ENCODE measurements at places on chromosomes 1 and 21.

- DNase-seq, result no peak
Measured at GRCh38 chr1:102941366-102941947, 166.9 kb downstream of the COL11A1 start.

DNA sequence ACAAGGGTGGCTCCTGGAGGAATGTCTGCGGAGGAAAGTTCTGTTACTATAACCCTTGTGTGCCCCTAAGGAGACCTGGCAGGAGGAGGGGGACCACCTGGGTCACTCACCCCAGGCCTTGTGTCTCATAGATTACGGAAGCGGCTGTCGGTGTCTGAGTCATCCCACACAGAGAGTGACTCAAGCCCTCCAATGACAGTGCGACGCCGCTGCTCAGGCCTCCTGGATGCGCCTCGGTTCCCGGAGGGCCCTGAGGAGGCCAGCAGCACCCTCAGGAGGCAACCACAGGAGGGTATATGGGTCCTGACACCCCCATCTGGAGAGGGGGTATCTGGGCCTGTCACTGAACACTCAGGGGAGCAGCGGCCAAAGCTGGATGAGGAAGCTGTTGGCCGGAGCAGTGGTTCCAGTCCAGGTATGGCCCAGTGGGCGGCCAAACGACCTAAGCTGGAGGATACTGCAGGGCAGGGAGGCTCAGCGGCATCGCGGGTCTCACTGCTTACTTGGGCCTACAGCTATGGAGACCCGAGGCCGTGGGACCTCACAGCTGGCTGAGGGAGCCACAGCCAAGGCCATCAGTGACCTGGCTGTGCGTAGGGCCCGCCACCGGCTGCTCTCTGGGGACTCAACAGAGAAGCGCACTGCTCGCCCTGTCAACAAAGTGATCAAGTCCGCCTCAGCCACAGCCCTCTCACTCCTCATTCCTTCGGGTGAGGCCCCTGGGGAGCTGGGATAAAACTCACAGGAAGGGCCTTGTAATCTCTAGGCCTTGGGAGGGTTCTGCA is 101.4 kb downstream of the PIK3R3 start:
- DNase-seq, result no peak

DNA sequence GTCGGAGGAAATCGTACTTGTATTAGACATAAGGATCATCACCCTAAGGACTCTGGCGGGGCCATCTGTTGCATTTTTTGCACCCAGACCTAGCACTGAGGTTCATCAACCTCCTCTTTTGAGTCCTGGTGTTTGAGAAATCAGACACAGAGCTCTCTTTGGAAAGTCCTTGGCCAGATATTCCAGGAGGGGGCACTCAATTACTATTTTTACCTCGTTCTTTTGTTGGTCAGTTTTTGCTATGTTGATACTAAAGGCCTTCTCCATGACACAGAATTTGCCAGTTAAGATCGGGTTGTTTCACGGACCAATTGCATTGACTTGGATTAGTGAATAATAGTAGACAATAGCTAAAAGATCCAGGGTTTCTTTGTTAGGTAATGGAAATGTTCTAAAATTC is 711.2 kb downstream of the KCNT2 start:
- DNase-seq, result no peak

GRCh38 chr1:183571678-183572268 is 18.5 kb downstream of the NCF2 start:
- DNase-seq, result no peak

DNA sequence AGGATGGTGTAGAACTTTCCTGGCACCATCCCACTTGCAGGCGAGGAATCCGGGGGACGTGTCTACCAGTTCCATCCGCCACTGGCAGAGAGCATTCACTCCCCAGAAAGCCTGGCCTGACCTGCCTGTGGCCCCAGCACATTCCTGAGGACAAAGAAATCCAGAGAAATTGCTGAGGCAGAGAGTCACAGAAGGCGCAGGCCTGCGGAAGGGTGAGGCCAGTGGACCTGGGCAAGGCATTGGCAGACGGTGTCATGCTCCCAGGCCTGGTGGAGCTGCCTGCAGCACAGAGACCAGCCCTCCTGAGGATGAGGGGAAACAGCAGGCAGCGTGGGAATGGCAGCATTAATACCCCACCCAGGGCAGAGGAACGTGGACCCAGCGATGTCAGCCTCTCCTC is 81.2 kb upstream of the F3 start:
- DNase-seq, result no peak

DNA sequence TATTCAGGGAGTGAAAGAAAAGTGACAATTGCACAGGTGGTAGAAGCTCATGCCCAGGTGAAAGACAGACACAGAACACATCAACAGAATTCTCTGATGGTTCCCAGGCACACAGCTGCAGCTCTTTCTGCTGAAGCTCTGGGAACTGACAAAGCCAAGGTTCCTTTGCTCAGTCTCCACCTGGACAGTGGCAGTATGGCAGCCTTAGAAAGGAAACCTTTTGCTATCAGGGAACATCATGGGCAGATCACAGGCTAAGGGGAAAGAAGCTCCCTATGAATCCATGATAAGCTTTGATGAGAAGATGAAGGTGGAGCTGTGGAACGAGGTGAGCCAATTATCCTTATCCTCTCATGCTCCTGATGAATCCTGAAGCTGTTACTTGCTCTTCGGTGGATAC is 1.2 kb downstream of the SPRR2B start:
- no peak for DNase-seq

GRCh38 chr1:72075425-72075824 is 206.9 kb downstream of the NEGR1 start:
- DNase-seq, result no peak

DNA sequence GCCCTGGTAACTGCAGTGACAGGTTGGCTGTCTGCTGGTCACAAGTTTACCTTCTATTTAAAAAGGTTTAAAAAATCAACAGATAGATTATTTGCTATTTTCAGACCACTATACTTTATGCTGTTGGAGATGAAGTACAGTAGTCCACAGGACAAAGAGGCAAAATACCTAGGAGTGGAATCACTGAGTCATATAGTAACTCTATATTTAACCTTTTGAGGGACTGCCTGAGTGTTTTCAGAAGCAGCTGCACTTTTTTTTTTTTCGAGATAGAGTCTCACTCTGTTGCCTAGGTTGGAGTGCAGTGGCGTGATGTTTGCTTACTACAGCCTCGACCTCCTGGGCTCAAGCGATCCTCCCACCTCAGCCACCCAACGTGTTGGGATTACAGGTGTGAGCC is 11.7 kb downstream of the CNIH4 start:
- no peak for DNase-seq

- no peak for DNase-seq
Measured at GRCh38 chr1:215489771-215490565, 77.1 kb upstream of the KCTD3 start.

GRCh38 chr1:200907611-200908097 is 13.0 kb downstream of the INAVA start:
- DNase-seq, result no peak

GRCh38 chr1:20466273-20466672 is 19.7 kb downstream of the CAMK2N1 start:
- DNase-seq, result no peak

GRCh38 chr1:38178216-38178615 is 131.6 kb upstream of the POU3F1 start:
- DNase-seq, result no peak

GRCh38 chr1:5765483-5765882 is 226.7 kb downstream of the NPHP4 start:
- DNase-seq, result no peak

- no peak for DNase-seq
Measured at GRCh38 chr1:240833075-240833474, 221.1 kb upstream of the GREM2 start.

DNA sequence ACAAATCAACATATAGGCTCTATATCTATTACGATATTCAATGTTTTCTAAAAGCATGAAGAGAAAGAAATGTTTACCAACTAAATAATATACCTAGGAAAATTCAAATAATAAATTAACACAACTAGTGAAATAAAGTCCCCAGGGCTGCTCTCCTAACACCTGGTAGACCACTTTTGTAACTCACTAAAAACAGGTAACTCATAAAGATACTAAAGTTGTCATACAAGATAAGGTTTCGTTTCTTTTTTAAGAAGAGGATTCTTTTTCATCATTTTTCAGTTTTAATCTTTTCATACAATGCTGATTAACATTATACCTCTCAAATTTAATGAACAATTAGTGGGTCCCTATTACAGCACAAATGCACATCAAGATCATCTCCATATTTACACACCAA is 99.0 kb downstream of the ZZZ3 start:
- DNase-seq, result no peak

GRCh38 chr21:45607021-45607908 is 36.3 kb upstream of the PCBP3 start:
- DNase-seq, result no peak

DNA sequence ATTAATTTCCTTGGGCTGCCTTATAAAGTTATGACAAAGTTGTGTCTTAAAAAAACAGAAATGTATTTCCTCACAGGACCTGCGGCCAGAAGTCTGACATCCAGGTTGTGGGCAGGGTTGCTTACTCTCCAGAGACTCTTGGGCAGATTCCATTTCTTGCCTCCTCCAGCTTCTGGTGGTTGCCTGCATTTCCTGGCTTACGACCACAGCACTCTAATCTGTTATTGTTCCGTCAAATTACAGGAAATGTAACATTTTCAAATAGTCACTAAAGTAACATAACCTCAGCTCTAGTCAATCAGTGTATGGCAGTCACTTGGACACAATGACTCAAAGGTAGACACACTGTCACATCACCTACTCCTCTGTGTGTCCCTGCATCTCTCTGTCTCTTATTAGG is 226.8 kb downstream of the DNAH14 start:
- DNase-seq, result no peak

DNA sequence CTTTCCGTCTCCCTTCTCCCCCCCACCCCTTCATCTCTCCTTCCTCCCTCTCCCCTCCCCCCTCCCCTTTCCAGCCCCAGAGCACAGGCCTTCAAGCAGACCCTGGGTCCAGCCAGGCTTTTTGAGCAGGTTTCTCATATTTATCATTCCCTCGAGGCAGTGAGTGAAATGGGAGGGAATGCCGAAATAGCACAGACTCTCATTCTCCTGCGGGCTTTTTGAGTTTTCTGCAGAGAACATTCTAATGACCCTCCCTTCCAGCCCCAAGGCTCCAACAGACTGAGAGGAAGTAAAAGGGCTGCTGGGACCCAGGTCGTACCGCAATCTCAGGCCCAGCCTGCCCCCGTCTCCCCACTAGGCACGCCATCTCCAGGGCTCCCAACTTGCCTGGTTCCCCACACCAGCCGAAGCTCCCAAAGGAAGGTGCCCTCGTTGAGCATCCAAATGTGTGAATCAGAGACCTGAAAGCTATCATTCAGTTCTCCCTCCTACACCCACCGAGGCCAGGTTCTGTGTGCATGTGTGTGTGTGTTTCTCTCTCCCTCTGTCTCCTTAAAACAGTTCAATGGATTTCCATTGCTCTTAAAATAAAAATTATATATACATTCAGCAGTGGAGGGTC is 22.3 kb downstream of the ACTA1 start:
- DNase-seq, result no peak

- no peak for DNase-seq
Measured at GRCh38 chr21:44813727-44814126, 4.1 kb downstream of the SUMO3 start.

DNA sequence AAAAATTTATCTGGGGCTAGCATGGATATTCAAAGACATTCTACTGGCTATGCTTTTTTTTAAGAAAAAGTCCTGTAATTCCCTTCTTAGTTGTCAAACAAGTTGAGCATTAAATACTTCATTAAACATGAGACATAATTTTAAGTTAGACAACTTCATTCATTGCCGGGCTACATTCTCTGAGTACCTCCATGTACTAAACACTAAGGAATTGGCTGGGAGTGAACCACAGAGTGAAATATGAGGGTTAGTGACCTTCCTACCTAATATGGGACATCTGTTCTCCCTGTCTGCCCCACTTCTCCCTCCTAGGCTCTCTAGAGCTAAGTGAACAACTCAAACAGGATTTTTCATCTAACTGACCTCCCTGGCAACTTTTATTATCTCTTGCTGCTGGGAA is 370.4 kb downstream of the VAV3 start:
- no peak for DNase-seq

- DNase-seq, result no peak
Measured at GRCh38 chr1:8595941-8596340, 221.5 kb downstream of the RERE start.

- DNase-seq, result peak; percentile 20
Measured at GRCh38 chr1:16017461-16018303, at the start of gene HSPB7. Gene HSPB7 (minus strand): TSS chr1:16018043. CDS start chr1:16017963, 80 bp downstream.

GRCh38 chr1:37255868-37256267 is 218.5 kb upstream of the ZC3H12A start:
- no peak for DNase-seq

GRCh38 chr1:46589529-46589928 is 14.5 kb downstream of the MKNK1 start:
- DNase-seq, result no peak

DNA sequence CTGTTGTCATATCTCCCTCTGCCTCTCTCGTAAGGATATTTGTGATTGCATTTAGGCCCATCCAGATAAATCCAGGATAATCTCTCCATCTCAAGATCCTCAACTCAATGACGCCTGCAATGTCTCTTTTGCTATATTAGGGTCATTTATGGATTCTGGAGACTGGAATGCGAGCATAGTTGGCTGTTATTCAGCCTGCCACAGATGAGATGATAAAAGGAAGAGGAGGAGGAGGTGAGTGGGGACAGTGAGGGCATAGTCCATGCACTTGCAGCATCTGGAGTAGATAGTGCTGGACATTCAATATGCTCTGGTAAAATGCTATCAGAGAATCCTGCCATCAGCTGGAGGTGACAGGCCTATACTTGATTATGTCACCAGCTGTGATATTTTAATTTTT is 131.6 kb upstream of the CACNA1E start:
- DNase-seq, result no peak

DNA sequence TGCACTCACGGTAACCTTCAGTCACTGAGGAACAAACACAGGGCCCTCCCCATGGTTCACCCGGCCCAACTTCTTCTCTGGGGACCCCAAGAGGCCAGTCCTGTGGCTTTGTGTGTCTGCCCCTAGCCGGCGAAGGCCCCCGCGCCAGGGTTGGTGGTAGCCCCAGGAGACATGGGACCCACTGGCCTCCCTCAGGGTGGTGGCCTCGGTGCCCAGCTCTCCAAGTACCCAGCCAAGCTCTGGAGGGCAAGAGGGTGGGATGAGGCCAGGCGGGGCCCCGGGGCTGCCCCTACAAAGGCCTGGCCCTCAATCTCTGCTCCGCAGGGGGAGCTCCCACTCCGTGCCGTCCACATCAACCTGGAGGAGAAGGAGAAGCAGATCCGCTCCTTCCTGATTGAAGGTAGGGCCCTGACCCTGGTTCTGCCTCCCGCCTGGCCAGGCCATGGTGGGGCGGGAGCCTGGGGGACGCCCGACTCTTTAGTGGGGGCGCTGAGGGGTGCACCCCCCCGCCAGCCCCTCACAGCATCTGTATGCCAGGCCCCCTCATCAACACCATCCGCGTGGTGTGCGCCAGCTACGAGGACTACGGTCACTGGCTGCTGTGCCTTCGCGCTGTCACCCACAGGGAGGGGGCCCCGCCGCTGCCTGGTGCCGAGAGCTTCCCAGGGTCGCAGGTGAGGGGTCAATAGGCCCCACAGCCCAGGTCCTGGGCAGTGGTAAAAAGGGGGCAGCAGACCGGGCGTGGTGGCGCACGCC is 5.6 kb downstream of the PLEKHN1 start:
- DNase-seq, result no peak

GRCh38 chr1:205370780-205371179 is 14.1 kb upstream of the KLHDC8A start:
- no peak for DNase-seq

GRCh38 chr1:204419064-204419403 is 7.4 kb upstream of the PPP1R15B start:
- no peak for DNase-seq

All from C1 segment of cervical spinal cord (tissue), 14 donors.